ENCODE measurements at places on chromosomes 7 and 10.

GRCh38 chr10:121942749-121943416, 15.1 kb upstream of the ATE1 start:
- no peak for DNase-seq

DNA sequence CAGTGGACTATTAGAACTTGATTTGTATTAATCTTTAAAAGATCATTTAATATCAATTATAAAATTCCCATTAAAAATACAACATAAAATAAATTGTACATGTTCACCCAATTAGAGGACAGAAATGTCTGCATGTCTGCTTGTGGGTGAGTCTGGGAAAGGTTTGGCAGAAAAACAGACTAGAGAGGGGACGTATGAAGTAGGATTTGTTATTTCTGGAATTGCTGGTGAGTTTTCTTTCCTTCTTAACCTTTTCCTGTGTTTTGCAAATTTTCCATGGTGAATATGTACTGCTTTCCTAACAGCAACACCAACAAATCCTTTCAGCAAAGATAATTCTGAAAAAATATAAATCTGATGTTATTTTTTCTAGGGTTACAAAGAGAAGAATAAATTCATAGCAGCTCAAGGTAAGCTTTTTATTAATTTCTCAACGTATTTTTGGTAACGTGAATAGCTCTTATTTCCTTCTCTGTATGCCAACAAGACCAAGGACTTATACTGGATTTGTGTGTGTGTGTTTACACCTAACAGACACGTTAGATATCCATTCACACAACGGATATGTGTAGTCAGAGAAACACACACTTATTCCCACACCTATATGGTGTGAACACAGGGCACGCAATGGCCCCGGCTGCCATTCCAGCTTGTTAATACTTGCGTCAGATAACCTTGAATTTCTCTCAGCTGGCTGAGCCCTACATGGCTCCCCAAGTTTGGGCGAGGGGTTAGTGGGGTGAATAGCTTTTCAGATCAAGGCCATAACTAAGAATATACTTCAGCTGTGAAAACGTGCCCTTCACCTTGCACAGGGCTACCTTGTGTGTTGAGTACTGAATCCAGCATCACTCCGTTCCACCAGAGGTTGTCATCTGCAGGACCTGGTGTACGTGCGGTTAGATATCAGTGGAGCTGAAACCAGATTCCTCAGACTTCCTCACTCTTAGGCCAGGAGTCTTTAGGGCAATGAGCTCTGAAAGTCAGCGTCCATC, 64.6 kb downstream of the MKI67 start:
- no peak for DNase-seq

GRCh38 chr7:134785842-134786241, 6.4 kb downstream of the CALD1 start:
- DNase-seq = no peak

DNA sequence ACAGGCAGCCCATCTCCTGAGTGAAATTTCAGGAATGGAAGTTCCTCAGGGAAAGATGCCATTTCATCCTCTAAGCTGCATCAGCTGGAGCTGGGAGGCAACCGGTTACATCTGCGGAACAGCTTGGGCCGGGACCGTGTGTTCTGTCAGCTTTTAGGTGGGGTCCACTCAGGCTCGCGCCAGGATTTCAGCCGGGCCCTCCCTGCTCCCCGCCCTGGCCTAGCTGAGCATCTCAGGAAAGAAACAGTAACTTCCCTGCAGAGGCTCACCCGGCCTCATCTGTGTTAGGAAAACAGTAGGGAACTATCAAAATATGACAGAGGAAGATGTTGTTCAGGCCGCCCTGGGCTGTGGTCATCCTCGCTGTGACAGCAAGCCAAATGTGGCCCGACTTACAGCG, 110.4 kb downstream of the TRIL start:
- DNase-seq = no peak

DNA sequence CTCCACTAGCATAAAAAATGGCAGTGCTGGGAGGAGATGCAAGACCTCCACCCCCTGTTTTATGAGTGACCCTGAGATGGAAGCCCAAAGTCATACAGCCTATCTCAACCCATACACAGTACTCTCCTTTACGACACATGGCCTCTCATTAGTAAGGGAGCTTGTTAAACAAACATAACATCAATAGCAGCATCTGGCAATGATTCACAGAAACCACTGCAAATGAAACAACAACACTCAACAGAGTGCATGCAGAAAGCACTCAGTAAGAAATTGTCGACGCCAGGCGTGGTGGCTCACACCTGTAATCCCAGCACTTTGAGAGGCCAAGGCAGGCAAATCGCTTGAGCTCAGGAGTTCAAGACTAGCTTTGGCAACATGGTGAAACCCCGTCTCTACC, 27.5 kb upstream of the FIGNL1 start:
- peak; percentile 77 for DNase-seq

GRCh38 chr10:11631291-11631690, 19.8 kb upstream of the USP6NL start:
- no peak for DNase-seq

DNA sequence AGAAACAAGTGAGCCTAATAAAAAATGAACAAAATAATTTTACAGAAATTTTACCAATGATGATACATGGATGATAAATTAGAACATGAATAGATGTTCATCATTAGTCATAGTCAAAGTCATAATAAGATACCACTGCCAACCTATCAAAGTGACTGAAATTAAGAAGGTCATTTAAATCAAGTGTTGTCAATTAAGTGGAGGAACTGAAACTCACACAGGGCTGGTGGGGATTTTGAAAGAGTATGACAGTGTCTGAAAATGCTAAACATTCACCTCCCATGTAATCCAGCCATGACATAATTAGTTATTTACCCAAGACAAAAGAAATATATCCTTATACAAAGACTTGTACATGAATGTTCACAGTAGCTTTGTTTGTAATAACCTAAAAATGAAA, 57.1 kb upstream of the DYNC1I1 start:
- DNase-seq = no peak

- no peak for DNase-seq
Measured at GRCh38 chr10:84837877-84838276, 509.5 kb downstream of the CCSER2 start.
